ENCODE measurements at places on chromosomes 2 and 18. TPM values are rescaled to one million over a fixed set of nuclear protein-coding genes. Genes with fewer than 3 reads are reported as not detected.

ACTR2 gene
- total RNA-seq = 319 TPM

CD207 gene
- 0.22 TPM for total RNA-seq

CTIF gene
- total RNA-seq = 14.8 TPM

GRCh38 chr2:81050580-81051095, 746.1 kb upstream of the LRRTM1 start:
- no peak for DNase-seq

- DNase-seq = no peak
Measured at GRCh38 chr18:57768537-57769326, 34.4 kb downstream of the ATP8B1 start.

DNA sequence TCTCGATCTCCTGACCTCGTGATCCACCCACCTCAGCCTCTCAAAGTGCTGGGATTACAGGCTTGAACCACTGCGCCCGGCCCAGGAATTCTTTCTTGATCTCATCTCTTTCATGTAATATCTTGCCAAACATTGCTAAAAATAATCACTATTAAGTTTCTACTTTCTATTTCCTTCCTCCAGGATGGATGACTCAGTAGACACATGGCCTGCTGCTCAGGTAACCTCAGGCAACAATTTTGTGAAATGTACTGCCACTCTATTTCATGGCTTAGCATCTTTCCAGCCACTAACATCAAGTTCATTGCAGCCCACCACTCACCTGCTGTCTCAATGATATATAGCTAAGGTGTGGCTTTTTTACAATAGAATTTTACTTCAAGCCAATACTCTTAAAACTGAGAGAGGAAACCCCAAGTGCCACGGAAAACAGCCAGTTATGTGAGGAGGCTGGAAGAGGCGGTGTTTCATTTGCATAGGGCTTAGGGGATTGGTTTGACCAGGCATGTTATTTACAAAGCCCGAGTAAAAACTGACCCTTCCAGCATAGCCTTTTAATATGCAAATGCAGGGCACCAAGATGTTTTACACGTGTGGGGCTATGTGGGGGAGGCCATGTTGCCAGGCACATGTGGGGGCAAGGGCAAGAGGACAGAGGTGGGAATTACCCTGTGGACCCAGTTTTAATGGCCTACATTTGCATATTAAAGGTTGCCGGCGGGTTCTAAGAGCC, 11.3 kb upstream of the SUMO1 start:
- no peak for DNase-seq

DNA sequence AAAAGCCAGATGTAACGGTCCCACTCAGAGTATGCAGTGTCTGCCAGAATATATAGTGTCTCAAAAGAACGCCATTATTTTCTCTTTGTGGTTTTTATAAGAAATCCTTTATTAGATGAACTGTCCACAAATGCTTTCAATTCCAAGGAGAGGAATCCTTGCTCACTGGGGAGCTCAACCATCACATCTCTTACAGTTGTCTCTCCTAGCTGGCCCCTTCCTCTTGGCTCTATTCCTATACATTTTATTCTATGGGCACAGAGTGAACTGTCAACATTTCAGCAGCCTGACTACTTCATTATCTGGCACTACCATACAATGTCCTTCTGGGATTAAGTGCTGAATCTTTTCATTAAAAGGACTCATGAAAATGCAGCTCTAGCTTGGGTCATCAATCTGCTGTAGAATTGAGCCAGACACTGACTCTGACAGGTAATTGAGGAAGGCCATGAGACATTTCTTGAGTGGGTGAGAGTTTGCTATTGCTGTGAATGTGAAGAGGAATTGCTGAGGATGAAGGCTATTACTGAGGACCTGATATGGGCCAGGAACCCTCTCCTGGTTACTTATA, 96.5 kb upstream of the THOC1 start:
- DNase-seq = no peak

DNA sequence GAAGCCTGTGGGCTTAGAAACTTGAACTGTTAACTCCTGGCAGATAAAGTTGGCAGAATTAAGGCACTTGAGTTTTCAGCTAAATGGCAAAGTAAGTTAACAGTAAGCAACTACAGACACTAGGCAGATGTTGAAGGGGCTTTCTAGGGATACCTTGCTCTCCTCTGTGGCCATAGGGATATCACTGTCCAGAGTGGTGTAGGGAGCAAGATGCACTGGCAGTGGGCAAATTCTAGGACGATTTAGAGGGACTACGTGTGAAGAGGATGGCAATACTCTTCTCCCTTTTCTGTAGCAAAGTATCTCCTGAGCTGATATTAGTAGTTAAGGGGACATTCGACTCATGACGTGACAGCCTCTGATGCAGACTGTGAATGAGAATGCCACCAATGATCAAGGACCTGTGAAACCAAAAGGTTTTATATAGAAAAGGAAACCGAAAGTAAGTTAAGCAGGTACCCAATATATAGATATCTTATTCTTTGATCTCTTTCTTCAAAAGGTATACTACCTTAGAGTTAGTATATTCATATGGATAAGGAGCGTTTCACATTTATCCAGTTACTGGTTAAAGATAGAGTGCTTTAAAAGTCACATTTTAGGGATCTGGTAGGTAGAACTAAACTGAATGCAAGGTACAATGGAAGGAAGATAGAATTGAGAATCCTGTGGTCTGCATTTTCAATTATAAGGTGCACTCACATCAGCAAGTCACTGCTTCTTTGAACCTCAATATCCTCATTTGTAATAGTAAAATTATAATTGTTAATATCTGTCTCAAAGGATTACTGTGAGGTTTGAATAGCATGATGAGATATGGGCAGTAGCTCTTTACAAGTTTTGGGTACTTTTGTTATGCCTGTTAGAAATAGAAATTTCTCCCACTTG, 106.4 kb downstream of the KCNH7 start:
- no peak for DNase-seq

DNA sequence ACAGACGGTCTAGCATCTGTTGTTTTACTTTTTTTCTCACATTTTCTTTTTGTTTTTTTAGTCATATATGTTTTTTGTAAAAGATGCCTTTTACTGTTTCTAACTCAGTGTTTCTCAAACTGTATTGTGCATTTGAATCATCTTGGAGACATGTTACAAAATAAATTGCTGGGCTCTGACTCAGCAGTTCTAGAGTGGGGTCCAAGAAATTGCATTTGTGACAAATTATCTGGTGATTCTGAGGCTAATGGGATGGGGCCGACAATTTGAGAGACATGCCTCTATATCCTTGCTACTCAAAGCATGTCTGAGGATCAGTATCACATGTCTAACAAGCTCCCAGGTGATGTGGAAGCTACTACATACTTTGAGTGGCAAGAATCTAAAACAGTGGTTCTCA, 478.8 kb downstream of the PLCL1 start:
- no peak for DNase-seq

DNA sequence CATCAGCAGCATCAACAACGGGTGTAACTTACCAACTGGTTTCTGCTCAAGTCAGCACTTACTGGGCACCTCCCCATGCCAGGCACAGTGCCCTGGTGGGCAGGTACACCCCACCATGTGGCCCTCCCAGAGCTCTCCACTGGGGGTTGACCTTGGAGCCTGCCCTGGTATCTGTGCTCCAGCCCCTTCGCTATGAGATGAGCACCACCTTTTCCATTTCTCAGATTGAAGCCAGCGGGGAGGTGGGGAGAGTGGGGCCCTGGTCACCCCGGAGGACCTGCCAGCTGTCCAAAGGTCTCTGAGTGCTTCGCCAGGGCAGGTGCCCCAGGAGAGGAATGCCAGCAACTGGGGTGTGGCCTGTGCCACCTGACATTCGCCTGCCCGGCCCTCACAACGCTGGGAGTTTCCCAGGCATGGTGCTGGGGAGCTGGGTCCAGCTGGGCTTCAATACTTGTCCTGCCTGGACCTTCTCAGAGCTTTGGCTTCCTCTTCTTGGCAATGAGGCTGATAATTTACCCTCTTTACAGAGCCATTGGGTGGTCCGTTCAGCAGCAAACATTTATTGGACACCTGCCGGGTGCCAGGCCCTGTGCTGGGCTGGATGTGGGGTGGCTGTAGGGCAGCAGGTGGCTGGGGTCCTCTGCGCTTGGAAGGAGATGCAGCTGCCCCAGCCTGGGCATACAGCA, 5.9 kb upstream of the ZAP70 start:
- DNase-seq = peak; percentile 78

Data from left colon (tissue), 2 donors.